ENCODE measurements at places on chromosomes 6 and 20. TPM values are rescaled to one million over a fixed set of nuclear protein-coding genes. Genes with fewer than 3 reads are reported as not detected.

- H3K4me3 ChIP-seq, result no peak overlapping the region
- H3K27me3 ChIP-seq, result no peaks in the 10 kb centered on the region
These were observed 95.7 kb downstream of the SCP2D1 start for GRCh38 chr20:18909254-18909653.

ZBTB9 gene
- total RNA-seq, result 13.2 TPM

DNA sequence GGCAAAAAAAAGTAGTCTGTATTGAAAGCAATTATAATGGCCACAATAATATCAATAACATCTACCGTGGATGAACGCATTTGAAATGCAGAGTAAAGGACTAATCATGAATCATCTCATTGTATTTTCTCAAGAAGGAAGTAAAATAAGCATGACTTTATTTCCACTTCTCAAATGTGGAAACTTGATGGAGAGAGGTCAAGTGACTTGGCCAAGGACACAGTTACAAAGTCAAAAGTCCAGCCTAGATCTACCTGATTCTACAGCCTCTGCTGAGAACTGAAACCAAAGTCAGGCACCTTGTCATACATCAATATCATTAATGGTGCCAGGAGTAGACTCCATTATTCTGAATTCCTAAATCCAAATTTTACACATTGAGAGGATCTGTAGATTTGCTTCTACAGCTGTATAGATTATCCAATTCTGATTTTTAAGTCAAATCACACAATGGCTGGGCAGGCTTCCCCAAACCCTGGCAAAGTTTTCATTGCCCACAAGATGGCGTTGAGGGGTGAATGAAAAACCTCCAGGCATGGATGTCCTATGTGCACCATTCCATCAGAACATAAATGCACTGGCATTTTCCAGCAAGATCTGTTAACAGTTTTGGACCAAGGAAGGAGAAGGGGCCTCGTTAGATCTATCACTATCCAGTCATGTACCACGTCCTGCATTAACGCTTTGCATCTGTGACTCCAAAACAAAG is 423.1 kb downstream of the MAFB start:
- no peaks in the 10 kb centered on the region for H3K4me1 ChIP-seq
- no peaks in the 10 kb centered on the region for H3K36me3 ChIP-seq
- DNase-seq, result no peak
- H3K27me3 ChIP-seq, result no peaks in the 10 kb centered on the region
- H3K4me3 ChIP-seq, result no peak overlapping the region

- DNase-seq, result no peak
- no peak overlapping the region for H3K27ac ChIP-seq
- H3K36me3 ChIP-seq, result no peaks in the 10 kb centered on the region
- H3K27me3 ChIP-seq, result no peaks in the 10 kb centered on the region
- no peak overlapping the region for H3K4me3 ChIP-seq
These were observed 535.6 kb downstream of the QKI start for GRCh38 chr6:163950159-163950558.

GRCh38 chr6:20789162-20789561 is 254.9 kb downstream of the CDKAL1 start:
- no peaks in the 10 kb centered on the region for H3K36me3 ChIP-seq
- H3K4me1 ChIP-seq, result no peaks in the 10 kb centered on the region
- DNase-seq, result no peak
- no peaks in the 10 kb centered on the region for H3K27me3 ChIP-seq

DNA sequence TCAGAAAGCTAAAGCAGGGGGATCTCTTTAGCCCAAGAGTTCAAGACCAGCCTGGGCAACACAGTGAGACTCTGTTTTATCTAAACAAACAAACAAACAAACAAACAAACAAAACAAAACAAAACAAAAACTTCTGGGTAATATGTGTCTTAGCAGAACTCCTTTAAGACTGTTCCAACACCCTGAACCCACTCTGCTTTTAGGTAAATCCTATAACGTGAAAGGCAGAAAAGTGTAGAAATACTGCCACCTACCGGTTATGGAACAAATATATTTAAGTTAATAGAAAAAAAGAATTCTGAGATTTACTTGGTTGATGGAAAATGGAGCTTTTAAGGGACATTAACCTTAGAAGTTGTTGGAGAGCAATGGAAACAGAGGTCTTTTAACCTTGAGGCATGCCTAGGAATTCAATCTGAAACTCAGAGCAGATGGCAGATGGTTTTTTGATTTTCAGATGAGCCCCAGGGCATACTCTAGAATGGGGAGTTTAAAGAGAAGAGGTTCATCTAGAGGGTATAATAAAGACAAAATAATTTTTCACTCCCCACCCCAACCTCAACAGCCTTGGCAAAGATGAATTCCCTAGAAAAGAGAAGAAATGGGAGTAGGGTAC is 38.5 kb downstream of the SOD2 start:
- no peaks in the 10 kb centered on the region for H3K4me1 ChIP-seq
- H3K36me3 ChIP-seq, result no peaks in the 10 kb centered on the region
- H3K27ac ChIP-seq, result no peak overlapping the region
- H3K27me3 ChIP-seq, result no peaks in the 10 kb centered on the region

EFCAB8 gene
- not detected for total RNA-seq

DNA sequence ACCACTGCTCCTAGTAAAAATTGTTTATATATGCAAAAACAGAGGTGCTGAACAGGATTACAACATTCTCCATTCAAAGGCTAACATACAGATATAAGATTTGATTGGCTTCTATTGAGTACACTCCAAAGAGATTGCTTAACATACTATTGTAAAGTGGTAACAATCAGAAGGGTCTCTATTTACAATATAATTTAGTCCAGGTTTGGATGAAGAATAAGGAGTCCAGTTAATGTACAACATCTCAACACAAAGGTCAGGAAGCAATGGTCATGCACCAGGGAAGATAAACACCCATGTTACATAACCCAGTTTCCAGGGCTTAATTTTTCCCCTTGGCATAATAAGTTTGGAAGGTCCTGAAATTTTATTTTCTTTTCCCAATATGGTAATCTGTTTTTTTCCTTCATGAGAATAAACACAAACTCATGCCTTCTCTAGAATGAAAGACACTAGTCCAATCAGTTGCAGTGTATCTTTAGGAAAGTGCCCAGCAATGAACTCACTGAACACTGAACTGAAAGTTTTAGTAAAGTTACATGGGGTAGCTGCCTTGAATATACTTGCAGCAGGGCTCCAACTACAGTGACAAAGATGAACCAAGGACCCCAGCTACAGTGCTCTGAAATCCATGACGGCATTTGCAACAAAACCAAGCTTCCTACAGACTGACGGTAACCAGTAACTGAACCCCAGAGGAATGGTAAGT is 255.3 kb upstream of the GJE1 start:
- no peaks in the 10 kb centered on the region for H3K27me3 ChIP-seq
- no peaks in the 10 kb centered on the region for H3K36me3 ChIP-seq
- no peak overlapping the region for H3K27ac ChIP-seq
- no peak overlapping the region for H3K4me3 ChIP-seq
- H3K4me1 ChIP-seq, result no peaks in the 10 kb centered on the region
- no peak for DNase-seq

RBM38 gene
- 20.0 TPM for total RNA-seq

GRCh38 chr6:22965889-22966288 is 396.5 kb downstream of the HDGFL1 start:
- no peak overlapping the region for H3K27ac ChIP-seq
- no peak for DNase-seq
- no peak overlapping the region for H3K4me3 ChIP-seq
- no peaks in the 10 kb centered on the region for H3K4me1 ChIP-seq
- no peaks in the 10 kb centered on the region for H3K36me3 ChIP-seq

DNA sequence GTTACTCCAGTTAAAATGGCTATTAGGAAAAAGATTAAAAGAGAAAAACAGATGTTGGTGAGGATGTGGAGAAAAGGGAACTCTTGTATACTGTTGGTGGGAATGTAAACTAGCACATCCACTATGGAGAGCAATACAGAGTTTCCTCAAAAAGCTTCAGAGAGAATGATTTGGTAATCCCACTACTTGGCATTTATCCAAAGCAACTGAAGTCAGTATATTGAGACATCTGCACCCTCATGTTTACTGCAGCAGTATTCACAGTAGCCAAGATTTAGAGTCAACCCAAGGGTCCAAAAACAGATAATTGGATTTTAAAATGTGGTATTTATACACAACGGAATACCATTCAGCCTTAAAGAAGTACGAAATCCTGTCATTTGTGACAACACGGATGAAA is 469.5 kb downstream of the QKI start:
- no peaks in the 10 kb centered on the region for H3K27me3 ChIP-seq
- H3K36me3 ChIP-seq, result no peaks in the 10 kb centered on the region
- H3K4me1 ChIP-seq, result no peaks in the 10 kb centered on the region
- H3K27ac ChIP-seq, result no peak overlapping the region
- no peak overlapping the region for H3K4me3 ChIP-seq

PHACTR3 gene
- 9.1 TPM for total RNA-seq

- no peaks in the 10 kb centered on the region for H3K36me3 ChIP-seq
- no peaks in the 10 kb centered on the region for H3K4me1 ChIP-seq
- no peak overlapping the region for H3K4me3 ChIP-seq
- no peak for DNase-seq
These were observed 43.8 kb downstream of the FUT9 start for GRCh38 chr6:96059586-96059985.

RBPJL gene
- not detected for total RNA-seq

VSX1 gene
- 0.15 TPM for total RNA-seq

- H3K4me3 ChIP-seq, result no peak overlapping the region
- no peaks in the 10 kb centered on the region for H3K36me3 ChIP-seq
These were observed 25.3 kb upstream of the TOP1 start for GRCh38 chr20:41003143-41003935.

GRCh38 chr6:148814082-148814790 is 67.4 kb downstream of the UST start:
- DNase-seq, result no peak
- no peaks in the 10 kb centered on the region for H3K27me3 ChIP-seq
- no peaks in the 10 kb centered on the region for H3K36me3 ChIP-seq
- no peak overlapping the region for H3K4me3 ChIP-seq

IMPG1 gene
- not detected for total RNA-seq

- no peak for DNase-seq
- H3K27ac ChIP-seq, result no peak overlapping the region
- H3K4me1 ChIP-seq, result no peaks in the 10 kb centered on the region
These were observed 218.2 kb downstream of the ZDHHC14 start for GRCh38 chr6:157599191-157599590.

DNA sequence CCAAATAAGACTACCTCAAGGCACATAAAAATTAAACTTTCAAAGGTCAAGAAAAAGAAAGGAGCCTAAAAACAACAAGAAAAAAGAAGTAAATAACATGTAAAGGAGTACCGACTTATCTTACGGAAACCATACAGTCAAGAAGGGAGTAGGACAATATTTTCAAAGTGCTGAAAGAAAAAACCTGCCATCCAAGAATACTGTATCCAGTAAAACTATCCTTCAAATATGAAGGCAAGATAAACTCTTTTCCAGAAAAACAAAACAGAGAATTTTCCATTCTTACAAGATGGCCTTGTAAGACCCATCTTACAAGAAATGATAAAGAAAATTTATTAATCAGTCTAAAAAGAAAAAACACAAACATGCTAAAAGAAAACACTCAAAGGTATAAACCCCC is 302.2 kb downstream of the LMBRD1 start:
- no peaks in the 10 kb centered on the region for H3K4me1 ChIP-seq
- no peak overlapping the region for H3K4me3 ChIP-seq
- H3K27me3 ChIP-seq, result no peaks in the 10 kb centered on the region
- H3K27ac ChIP-seq, result no peak overlapping the region

ANKRD66 gene
- total RNA-seq, result 0.71 TPM

LKAAEAR1 gene
- total RNA-seq, result not detected

DNA sequence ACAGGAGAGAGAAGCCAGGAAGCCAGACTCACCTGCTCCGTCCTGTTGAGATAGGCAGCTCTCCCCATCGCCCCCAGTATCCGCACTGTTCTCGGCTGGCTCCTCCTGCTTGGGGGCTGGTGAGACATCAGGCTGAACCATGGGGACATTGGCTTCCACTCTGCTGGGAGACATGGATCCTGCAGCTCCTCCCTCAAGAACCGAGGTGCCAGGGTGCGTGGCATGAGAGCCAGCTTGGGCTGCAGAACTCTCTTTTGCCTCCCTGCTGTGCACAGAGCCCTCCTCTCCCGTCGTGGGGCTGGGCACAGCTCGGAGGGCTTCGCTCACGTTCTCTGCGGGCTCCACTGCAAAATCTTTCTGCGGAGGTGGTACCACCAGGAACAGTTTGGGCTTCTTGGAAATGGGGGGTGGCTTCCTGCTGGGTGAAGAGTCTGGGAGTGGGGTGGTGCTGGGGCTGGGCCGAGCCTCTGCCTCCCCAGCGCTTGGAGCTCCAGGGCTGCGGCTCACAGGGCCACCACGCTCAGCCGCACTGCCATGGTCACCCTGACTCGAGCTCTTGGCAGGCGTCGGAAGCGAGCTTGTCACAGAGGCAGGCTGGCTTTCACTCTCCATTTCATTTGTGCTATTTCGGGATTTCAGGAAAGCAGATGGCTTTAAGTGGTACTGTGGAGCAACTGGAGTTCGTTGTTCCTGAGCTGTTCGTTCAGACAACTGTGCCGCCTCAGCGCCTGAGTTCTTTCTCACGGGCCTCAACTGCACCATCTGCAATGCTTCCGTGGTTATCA is 26.5 kb downstream of the HEBP2 start:
- no peaks in the 10 kb centered on the region for H3K4me1 ChIP-seq
- no peak overlapping the region for H3K27ac ChIP-seq
- DNase-seq, result no peak
- no peak overlapping the region for H3K4me3 ChIP-seq

GRCh38 chr20:42646250-42646649 is 543.5 kb downstream of the PTPRT start:
- H3K4me1 ChIP-seq, result no peaks in the 10 kb centered on the region
- no peak for DNase-seq
- no peaks in the 10 kb centered on the region for H3K36me3 ChIP-seq
- H3K4me3 ChIP-seq, result no peak overlapping the region
- no peaks in the 10 kb centered on the region for H3K27me3 ChIP-seq

GRCh38 chr20:2402271-2402980 is 21.7 kb downstream of the TGM6 start:
- no peaks in the 10 kb centered on the region for H3K36me3 ChIP-seq
- no peak overlapping the region for H3K27ac ChIP-seq
- no peak for DNase-seq
- H3K27me3 ChIP-seq, result no peaks in the 10 kb centered on the region

PDE7B gene
- 19.0 TPM for total RNA-seq

DNA sequence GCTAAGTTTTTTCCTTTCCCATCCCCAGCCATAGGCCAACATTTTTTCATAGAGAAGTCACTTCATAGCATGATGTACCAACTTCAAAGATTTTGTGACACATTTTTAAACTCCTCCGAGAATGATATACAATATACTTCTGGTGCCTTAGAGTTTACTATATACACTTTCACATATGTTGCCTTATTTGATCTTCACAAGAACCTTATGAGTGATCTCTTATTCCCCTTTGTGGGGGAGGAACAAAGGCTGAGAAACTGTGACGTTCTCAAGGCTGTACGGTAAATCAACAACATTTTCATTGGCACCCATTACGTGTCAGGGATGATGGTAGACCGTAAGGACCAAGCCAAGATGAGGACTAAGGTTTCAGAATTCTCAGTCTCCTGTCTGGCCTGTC is 130.0 kb downstream of the RFPL4B start:
- no peak overlapping the region for H3K4me3 ChIP-seq
- no peaks in the 10 kb centered on the region for H3K4me1 ChIP-seq
- H3K27me3 ChIP-seq, result no peaks in the 10 kb centered on the region
- no peaks in the 10 kb centered on the region for H3K36me3 ChIP-seq

GRCh38 chr6:13725052-13725451 is 13.4 kb upstream of the RANBP9 start:
- H3K4me3 ChIP-seq, result no peak overlapping the region
- H3K36me3 ChIP-seq, result no peaks in the 10 kb centered on the region
- H3K27me3 ChIP-seq, result no peaks in the 10 kb centered on the region
- DNase-seq, result no peak
- H3K4me1 ChIP-seq, result no peaks in the 10 kb centered on the region

Data from ovary (tissue), 10 donors.